NCI-H2227 treated with DMSO at 0.1 percent for 48 hours (cell line): ENCODE measurements at places on chromosomes 6 and 20.
A peak's percentile ranks its signal among the peaks of the same experiment; 100 is the strongest.

DNA sequence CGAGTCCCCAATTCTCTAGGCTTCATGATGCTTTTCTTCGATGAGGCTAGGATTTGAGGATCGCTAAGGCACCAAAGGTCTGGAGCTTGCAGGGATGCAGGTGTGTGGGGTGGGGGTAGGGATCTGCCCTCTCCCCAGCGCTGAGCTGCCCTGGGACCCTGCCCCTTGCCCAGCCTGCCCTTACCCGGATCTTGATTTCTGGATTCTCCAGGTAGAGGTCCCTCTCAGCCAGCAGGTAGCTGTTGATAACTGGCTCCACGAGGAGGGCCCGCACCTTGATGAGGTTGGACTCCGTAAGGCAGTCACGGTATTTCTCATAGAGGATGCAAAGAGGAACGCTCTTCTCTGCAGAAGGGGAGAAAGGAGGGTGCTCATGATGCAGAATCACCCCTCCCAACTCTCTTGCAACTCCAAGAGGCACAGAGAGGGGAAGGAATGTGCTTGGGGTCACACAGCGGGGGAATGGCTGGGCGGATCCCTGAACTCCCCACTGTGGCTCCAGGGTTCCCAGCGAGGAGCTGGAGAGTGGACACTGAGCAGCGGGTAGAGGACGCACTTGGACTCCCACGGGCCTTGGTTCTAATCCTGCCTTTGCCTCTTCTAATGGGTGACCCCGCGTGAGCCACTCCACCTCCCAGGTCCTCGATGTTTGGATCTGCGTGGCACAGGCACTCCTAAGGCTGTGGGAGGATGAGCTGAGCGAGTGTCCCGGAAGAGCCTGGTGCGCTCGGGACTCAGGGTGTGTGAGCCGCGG is 32.7 kb downstream of the TGM2 start:
- DNase-seq = no peak

- no peak for DNase-seq
Observed at GRCh38 chr20:47949230-47949629, 163.9 kb upstream of the SULF2 start.

- DNase-seq = no peak
Observed at GRCh38 chr6:151730496-151730870, 77.0 kb upstream of the ESR1 start.

- peak; percentile 28 for DNase-seq
Observed at GRCh38 chr6:4973982-4974745, 29.7 kb downstream of the RPP40 start.

GRCh38 chr20:10217721-10218410 is 764 bp upstream of the SNAP25 start:
- peak; percentile 91 for DNase-seq

GRCh38 chr6:73704260-73704659 is 8.3 kb downstream of the CD109 start:
- no peak for DNase-seq

DNA sequence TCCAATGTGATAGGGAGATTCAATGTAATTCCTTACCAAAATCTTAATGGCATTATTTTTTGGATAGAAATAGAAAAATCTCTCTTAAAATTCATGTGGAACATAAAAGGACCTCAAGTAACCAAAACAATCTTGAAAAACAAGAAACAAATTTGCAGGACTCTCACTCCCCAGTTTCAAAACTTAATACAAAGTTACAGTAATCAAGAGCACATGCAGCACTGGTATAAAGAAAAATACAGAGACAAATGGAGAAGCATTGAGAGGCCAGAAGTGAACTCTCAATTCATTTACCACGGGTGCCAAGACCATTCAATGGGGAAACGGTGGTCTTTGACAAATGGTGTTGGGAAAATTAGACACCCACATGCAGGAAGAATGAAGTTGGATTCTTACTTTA is 7.8 kb upstream of the TSBP1 start:
- no peak for DNase-seq

- DNase-seq = no peak
Observed at GRCh38 chr6:44620922-44621321, 233.4 kb downstream of the CDC5L start.

- DNase-seq = no peak
Observed at GRCh38 chr6:166822609-166823008, 133.7 kb downstream of the RNASET2 start.

DNA sequence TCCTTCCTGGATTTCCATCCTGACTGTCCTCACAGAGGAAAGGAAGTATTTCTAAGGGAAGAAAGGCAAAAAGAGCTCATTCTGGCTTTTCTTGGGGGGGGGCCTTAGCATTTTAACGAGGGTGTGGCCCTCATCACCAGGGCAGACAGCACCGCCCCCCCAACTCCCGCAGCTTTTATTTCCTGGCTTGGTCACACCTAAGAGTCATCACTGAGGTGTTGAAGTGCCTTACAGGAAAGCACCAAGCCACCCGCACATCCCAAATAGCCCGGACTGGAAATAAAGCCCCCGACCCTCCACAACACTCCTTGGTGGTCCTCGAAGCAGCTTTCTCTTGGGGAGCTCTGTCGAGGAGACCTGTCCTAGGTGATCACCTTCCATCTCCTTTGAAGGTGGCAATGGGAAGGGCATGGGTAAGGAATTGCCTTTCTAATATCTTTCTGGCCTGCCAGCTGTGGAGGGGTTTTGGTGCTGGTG is 1.3 kb downstream of the PTK7 start:
- no peak for DNase-seq

- DNase-seq = no peak
Observed at GRCh38 chr6:14734052-14734415, 511.8 kb upstream of the JARID2 start.

DNA sequence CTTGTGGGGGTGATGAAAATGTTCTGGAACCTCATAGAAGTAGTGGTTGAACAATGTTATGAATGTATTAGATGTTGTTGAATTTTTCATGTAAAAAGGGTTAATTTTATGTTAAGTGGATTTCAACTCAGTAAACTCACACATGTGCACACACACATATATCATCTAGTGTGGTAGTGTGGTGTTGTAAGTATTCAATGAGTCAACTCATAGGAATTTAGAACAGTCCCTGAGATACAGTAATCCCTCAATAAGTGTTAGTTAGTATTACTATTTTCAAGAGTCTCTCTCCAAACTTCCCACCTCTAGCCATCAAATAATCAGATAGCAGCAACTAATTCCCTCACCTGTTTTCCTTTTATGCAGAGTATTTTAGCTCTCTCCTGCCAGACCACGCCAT is 563.1 kb upstream of the JARID2 start:
- DNase-seq = no peak

- DNase-seq = no peak
Observed at GRCh38 chr6:52371656-52372191, 9.8 kb downstream of the PAQR8 start.

DNA sequence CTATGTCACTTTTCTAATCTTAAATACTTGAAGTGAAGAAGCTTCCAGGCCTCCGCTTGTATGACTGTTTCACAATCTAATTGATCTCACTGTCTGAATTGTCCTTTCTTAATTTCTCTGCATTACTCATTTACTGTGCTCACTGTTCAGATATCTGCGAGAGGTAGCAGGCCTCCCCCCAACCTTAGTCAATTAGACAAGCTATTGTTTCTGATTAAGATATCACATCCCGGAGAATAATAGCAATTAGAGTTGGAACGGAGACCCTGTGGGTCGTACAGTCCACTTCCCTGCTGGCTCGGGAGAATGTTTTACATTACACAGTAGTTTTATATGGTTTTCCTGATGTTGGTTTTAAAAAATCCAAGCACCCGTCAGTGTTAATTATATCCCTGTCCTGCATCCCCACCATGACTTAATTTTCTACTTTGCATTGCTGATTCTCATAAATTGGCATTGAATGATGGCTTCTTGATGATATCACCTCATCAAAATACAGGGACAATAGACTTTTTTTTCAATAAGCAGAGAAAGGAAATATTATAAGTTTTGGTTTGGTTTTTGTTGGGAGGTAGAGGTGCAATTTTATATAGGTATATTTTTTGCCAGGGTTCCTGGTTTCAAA is 178.7 kb upstream of the TSHZ2 start:
- DNase-seq = no peak

- DNase-seq = no peak
Observed at GRCh38 chr6:13681305-13682061, 30.2 kb downstream of the RANBP9 start.

- no peak for DNase-seq
Observed at GRCh38 chr6:101296169-101296960, 97.1 kb upstream of the GRIK2 start.

DNA sequence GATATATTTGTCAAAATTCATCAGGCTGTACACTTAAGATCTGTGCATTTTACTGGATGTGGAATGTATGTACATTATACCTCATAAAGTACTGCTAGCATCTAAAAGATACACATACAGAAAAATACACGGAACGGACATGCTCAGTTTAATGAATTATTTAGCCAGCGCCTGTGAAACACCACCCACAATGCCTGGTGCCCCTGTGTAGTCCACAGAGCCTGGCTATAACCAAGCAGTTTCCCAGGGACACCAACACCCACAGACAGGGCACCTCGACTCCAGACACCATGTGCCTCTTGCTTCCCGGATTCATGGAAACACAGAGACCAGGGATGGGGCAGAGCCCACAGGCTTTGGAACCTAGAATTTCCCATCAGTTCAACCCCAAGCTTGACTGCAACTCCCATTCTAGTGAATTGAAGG is 17.4 kb upstream of the ARMC12 start:
- DNase-seq = no peak

GRCh38 chr6:25635886-25636317 is 16.1 kb upstream of the SCGN start:
- DNase-seq = no peak

DNA sequence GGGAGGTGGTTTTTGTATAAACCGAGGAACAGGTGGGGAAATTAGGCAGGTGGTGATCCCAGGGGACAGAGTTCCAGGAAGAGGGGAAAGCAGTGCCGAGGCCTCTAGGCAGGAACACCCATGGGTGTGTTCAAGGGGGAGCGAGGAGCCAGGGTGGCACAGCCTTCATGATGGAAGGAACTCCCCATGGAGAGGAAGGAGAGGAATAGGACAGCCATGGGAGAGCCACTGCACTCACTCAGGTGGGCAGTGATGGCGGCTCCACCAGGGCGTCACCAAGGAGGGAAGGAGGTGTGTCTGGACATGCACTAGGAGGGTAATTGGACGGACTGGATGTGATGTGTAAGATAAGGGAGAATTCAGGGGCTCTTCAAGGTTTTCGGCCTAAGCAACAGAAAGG is 98.2 kb downstream of the THBS2 start:
- DNase-seq = no peak

- DNase-seq = no peak
Observed at GRCh38 chr6:161152907-161153662, 120.8 kb downstream of the AGPAT4 start.

GRCh38 chr6:63600136-63600535 is 27.9 kb downstream of the LOC128125822 start:
- DNase-seq = no peak

GRCh38 chr6:138896104-138896756 is 91.8 kb downstream of the REPS1 start:
- DNase-seq = no peak

DNA sequence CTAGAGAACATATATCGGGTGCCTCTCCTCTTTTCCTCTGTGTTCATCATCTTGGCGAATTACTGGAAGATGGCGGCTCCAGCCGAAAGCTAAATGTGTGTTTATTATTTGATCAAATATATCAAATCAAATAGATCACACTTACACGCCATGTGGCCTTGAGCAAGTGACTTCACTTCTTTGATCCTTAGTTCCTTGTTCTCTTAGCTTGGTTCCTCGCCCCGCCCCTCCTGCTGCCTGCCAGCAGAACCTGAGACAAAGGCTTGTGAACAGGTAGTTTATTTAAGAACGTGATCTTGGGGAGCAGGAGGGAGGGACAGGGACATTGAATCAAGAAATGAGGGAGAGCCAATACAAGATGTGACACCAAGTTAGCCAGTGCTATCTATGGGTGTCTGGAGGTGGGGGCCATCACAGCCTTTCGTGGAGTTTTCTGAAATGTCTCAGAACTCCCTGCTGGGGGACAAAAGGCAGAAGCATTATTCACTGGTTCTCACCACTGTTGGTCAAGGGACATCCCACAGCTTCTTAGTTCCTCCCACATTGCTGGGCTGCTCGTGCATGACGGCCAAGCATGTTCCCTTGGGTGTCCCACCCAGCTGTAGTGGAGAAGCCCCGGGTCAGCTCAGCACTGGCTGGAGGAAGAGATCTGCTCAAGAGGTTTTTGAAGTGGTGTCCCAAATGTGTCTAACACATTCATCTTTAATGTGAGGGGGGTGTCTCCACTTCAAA is 44.9 kb upstream of the RNF24 start:
- DNase-seq = no peak

GRCh38 chr6:51184046-51184445 is 365.4 kb downstream of the TFAP2B start:
- DNase-seq = no peak

DNA sequence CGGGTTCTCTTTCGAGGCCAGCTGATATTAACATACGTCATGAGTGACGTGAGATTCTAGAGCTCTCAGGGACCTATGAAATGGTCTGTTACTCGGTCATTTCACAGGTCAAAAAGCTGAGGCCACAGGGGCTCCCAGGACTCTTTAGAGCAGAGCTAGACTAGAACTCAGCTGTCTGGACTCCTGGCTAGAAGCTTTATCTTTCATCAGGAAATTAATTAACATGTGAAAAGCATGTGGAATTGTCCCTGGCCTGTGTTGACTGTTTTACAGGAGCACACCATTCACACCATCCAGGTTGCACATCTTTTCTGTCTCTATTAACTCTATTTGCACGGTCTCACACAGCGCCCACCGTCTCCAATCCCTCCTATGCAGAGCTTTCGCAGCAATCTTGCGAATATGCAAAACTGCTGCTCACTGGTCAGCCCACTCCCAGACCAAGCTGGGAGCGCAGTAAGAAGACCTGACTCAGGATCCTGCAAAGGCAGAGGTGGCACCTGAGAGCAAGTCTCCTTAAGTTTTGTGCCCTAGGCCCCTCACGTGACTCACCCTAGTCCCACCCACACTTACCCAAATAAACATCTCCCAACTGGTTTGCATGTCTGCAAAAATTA is 522.5 kb downstream of the CD83 start:
- DNase-seq = no peak

DNA sequence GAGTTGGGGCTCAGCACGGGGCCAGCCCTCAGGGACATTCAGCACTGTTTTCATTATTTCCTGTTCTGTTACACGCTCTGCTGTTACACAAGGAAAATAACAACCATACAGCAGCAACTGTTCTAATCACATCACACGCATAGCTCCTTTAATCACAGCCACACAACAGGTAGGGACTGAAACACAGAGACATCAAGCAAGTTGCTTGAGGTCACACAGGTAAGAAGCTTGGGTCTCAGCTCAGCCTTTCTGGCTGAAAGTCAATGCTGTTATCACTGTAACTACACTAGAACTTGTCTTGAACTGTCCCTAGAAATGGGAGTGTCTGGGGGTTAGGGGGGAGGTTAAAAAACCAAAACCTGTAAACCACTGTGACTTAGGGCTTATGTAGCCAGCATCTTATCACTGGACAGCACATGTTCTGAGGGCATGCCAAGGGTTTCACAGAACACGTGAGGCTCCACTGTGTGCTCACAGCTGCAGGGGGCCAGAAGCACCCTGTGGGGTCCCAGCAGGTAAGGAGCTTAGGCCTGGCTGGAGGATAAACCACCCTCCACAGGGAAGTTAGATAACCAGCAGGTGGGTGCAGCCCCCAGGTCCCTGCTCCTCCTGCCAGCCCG is 146.0 kb downstream of the EYA2 start:
- no peak for DNase-seq

GRCh38 chr20:40238511-40238910 is 450.5 kb downstream of the MAFB start:
- no peak for DNase-seq

GRCh38 chr20:11906626-11907480 is 10.8 kb upstream of the BTBD3 start:
- DNase-seq = no peak
